ENCODE measurements at places on chromosomes 7 and 10.

- no peak for DNase-seq
These were observed 28.6 kb downstream of the PARD3 start for GRCh38 chr10:34786464-34786863.

- DNase-seq = no peak
These were observed 114.4 kb upstream of the AOAH start for GRCh38 chr7:36838616-36839225.

- no peak for DNase-seq
These were observed 44.3 kb downstream of the PLCE1 start for GRCh38 chr10:94038024-94038423.

DNA sequence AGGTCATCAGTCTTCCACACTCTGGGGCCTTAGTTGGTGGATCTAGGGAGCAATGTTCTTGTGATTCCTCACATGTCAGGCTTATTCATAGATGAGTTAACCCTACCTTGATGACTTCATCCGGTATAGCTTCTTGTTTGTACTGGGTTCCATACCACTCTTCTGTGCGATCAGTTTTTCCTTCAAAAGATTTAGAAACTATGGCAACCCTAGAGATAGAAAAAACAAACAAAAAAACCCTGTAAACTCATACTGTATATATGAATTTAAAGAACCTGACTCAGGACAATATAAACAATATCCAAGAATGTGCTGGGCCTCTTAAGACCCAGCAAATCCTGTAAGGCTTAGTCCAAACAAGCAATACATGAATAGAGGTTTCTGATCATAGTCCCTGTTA is 83.5 kb downstream of the IDE start:
- no peak for DNase-seq

- no peak for DNase-seq
These were observed 244.8 kb downstream of the BAMBI start for GRCh38 chr10:28922127-28922526.

- DNase-seq = no peak
These were observed 20.4 kb downstream of the ERCC6 start for GRCh38 chr10:49518566-49518965.

DNA sequence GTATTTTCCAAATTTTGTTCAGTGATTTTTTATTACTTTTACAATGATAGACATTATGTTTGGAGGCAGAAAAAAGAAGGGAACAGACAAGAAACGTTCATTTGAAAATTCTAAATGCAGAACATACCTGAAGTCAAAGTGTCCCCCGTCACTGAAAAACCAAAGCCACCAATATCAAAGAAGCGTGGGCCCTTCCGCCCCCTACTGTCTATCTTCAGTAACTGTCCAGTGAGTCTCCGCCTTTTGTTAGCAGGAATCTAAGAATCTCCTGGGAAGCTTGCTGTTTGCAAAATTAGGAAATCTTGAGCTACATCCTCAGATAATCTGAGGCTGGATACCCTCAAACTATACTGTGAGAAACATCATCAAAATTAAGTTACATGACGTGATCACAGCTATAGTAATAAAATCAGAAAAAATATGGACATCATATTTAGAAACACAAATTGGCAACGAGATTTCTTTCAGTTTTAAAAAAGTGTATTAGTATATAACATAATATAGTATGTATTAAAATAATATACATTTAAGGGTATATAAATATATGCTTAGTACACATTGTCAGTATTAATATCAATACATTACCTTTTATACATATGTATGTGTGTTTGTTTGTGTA is 169.3 kb upstream of the AKR1E2 start:
- DNase-seq = peak; percentile 24

DNA sequence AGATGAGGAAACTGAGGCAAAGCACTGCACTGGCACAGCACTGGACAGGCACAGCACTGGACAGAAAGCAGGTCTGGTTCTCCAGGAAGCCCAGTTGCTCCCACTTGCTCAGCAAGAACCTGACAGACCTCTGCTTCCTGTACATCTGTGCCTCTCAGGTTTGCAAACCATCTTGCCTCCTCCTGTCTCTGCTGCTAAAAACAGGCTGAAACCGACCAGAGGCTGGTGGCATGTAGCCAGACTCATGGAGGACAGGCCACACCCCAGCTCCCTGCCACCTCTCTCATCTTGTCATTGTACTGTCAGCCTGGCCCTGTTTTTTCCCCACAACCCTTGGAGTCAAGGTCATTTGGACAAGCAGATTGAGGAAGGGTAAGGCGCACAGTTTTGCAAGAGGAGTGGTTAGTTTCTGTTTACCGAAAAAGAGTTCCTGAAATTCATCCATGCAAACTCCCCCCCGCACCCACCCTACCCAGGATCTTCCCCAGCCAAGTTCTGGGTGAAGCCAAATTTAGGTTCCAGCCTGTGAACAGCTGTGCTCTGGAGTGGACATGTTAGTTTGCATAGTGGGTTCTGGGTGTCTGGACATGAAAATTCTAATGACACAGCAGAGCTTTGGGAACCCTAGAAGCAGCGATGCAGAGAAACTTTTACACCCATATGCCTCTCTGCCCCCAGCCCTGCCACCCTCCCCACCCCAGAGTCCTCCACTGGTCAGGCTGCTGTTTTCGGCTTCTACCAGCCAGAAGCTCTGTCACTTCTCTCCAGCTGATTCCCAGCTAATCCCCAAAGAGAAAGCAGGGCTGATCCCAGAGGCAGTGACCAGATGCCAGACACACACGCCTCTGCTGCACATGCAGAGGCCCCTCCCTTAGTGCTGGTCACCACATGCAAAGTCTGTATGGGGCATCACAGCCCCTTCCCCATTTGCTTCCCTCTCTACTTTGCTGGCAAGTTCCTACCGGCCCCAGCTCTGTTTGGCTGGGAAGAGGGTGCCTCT is 8.5 kb upstream of the C10orf105 start:
- peak; percentile 40 for DNase-seq

DNA sequence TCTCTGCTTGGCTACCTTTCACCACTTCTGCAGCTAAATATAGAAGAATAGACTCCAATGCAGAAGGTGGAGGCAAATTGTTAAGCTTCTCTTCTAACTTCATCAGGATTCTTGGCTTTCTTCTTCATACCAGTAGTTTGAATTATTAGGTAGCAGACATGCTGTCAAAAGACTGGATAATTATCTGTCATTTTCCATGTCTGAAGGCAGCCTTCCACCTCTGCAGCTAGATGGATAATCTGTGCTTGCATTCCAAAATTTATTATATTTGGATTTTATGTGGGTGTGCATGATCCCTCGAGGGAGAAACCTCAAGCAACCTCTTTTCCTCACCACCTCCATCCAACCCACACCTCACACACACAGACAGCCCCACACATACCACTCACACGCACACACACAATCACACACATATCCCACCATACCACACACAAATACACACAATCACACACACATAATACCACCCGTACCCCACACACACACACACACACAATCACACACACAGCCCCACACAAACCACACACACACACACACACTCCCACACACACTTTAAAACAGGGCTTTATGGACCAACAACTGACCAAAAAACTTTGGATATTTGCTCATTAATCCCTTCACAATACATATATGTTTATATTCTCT is 145.0 kb downstream of the C7orf25 start:
- DNase-seq = no peak

DNA sequence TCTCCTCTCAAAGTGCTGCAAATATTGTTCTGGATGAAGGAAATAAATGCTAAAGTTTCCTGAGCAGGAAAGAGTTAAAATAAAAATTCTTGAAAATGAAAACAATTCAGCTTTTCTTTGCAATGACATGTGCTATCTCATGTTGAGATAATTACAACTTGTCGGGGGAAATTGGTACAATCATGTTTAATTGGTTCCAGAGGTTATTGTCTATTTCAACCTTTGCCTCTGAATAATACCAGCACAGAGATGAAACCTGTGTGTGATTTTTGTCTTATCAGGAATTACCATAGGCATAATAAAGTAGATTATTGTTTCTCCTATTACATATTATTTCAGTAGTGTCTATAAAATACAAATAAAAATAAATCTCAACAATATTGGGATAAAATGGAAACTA is 305.0 kb downstream of the XPNPEP1 start:
- no peak for DNase-seq

DNA sequence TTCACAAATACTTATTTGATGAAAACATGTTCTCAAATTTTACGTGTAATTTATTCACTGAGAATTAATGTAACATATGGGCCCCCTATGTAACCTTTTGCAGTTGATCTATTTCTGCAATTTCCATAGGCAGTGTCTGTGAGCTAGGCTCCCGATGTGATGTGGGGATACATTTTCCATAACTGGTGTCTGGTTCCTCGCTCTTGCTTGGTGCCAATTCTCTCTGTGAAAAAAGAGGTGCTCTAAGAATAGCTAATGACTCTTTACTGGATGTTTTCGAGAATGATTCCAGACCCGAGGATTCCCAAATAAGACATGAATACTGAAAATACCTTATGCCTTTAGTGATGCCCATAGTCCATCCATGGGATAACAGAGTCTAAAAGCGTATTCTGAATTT is 286.7 kb upstream of the FZD8 start:
- no peak for DNase-seq

GRCh38 chr10:119666709-119667004 is 15.5 kb downstream of the BAG3 start:
- DNase-seq = no peak

DNA sequence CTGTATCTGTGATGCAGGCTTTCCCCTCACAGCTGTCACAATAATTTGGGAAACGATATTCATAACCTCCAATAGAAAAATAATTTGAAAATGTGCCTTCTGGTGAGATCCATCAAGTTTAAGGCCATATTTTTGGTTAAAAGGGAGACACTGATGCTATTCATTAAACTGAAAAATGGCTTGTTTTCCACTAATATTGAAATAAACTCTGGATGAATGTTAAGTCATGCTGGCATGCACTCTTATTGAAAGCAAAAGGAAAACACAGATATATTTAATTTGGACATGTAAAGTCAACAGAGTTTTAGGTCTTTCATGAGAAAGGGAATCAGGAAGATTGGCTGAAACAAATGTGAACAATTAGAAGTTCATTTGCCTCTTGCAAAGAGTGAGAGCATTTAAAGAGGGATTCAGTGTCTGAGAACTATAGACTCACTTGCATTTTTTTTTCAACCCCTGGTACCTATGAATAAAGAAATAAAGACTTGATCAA is 879.2 kb downstream of the LRMDA start:
- DNase-seq = no peak

GRCh38 chr10:79266084-79266483 is 81.2 kb upstream of the PPIF start:
- no peak for DNase-seq

DNA sequence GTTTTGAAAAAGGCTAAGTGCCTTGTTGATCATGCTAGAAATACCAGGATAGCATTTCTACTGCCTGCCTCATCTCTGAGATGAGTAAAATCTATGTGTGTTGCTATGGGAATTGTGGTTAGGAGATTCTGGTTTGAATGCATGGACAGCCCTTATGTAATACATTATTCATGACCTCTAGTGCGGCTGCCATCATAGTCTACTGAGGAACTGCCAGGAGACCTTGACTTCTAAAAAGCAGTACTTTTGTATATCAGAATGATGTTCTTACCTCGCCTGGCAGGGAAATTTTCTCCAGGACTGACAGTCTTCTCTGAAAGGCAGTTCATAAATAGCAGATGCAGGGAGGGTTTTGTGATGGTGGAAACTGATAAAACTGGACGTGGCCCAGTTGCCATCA is 248.5 kb downstream of the NSUN6 start:
- DNase-seq = no peak

GRCh38 chr7:94972296-94972695 is 64.9 kb downstream of the PPP1R9A start:
- DNase-seq = no peak

DNA sequence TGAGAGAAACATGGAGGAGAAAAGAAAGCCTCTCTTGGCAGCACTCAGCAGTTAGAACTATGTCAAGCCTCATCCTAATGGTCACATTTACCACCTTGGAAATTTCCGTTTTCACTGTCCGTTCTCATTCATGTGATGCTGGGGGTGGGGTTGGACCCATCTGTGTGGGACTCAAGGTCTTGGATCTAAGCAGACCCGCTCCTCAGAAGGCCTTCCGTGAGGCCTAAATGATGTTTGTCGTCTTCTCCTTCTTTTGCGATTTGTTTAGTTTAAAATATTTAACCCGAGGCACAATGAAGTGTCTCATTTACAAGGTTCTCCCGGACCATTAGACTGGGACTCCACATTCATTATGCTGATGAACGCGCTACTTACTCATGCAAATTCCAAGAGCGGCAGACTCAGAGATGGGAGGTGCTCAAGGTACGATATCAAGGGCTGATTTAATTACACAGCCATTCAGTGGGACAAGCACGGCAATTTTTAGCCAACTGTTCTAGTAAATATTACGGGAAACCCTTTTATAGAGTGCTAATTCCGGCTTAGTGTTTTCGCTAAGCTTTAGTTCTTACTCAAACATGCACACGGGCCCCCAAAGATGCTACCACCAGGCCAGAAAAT is 109.1 kb upstream of the EFCAB10 start:
- DNase-seq = no peak

- DNase-seq = no peak
These were observed 41.2 kb upstream of the SORBS1 start for GRCh38 chr10:95602382-95602781.

- no peak for DNase-seq
These were observed 30.6 kb upstream of the WDFY4 start for GRCh38 chr10:48653944-48654698.

- DNase-seq = no peak
These were observed 40.7 kb downstream of the FOXL3 start for GRCh38 chr7:330511-331230.

- DNase-seq = no peak
These were observed 14.0 kb downstream of the NEURL1 start for GRCh38 chr10:103507235-103508191.

DNA sequence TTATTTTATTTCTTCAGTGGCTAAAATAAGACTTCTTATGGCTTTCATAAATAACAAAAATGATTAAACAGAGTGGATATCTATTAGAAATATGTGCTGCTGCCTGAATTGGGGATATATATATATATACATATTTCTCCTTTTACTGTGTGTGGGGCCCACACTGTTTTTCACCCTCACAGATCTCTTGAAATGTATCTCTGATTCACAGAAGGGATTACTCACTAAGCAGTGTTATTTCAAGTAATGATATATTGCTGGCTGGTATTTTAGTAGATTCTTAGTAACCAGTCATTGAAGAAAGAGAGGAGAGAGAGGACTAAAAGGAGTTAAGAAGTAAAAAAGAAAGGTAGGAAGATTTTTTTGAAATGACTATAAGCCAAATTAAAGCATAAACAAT is 308.6 kb upstream of the NRP1 start:
- DNase-seq = no peak

DNA sequence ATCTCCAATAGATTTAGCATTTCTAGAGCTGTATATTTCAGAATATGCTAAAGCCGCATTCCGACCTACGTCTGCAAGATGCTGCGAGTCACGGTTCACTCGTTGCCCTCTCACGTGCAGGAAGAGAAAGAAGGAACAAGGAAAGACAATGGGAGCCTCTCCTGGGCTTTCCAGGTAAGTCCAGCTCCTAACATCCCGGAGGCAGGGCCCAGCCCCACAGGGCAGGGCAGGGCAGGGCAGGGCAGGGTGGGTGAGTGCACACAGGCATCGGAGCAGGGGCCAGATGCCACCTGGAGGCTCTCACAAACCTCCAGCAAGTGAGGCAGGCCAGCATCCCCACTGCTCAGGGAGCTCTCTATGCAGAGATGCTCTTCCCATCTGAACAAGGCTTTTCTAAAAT is 50.8 kb downstream of the VOPP1 start:
- no peak for DNase-seq
